ENCODE measurements at places on chromosomes 5 and 9.

- DNase-seq, result no peak
Measured at GRCh38 chr5:58787987-58788386, 205.1 kb downstream of the RAB3C start.

DNA sequence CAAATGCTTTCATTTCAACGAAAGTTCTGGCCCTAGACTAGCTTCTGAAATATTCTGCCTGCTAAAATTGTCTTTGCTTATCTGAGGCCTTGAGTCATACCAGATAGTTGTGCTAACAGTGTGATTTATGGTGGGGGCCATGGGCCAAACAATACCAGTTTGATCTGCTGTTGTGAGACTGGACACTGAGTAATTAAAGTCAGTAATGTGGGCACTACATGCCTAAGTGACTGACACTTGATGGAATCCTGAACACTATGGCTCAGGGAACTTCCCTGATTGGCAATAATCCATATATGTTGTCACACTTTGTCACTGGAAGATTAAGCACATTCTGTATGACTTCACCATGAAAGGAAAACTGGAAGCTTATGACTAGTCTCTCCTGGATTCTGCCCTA, 127.6 kb upstream of the CYLC2 start:
- no peak for DNase-seq

GRCh38 chr5:10577371-10578292, 13.8 kb downstream of the ANKRD33B start:
- DNase-seq, result no peak

GRCh38 chr5:119405419-119405818, 46.9 kb upstream of the HSD17B4 start:
- DNase-seq, result no peak

GRCh38 chr5:65102976-65103711, 334.4 kb downstream of the CWC27 start:
- peak; percentile 8 for DNase-seq

DNA sequence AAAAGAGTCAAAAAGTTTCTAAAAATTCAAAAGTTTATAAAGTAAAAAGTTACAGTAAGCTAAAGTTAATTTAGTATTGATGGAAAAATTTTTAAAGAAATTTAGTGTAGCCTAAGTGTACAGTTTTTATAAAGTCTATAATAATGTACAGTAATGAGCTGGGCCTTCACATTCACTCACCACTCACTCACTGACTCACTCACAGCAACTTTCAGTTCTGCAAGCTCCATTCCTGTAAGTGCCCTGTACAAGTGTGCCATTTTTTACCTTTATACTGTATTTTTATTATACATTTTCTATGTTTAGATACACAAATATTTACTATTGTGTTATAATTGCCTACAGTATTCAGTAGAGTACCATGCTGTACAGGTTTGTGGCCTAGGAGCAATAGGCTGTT, 239.5 kb upstream of the MAP3K1 start:
- no peak for DNase-seq

GRCh38 chr9:37503736-37504135, 18.0 kb downstream of the POLR1E start:
- peak; percentile 17 for DNase-seq

GRCh38 chr5:142432369-142432863, 107.6 kb upstream of the SPRY4 start:
- no peak for DNase-seq

DNA sequence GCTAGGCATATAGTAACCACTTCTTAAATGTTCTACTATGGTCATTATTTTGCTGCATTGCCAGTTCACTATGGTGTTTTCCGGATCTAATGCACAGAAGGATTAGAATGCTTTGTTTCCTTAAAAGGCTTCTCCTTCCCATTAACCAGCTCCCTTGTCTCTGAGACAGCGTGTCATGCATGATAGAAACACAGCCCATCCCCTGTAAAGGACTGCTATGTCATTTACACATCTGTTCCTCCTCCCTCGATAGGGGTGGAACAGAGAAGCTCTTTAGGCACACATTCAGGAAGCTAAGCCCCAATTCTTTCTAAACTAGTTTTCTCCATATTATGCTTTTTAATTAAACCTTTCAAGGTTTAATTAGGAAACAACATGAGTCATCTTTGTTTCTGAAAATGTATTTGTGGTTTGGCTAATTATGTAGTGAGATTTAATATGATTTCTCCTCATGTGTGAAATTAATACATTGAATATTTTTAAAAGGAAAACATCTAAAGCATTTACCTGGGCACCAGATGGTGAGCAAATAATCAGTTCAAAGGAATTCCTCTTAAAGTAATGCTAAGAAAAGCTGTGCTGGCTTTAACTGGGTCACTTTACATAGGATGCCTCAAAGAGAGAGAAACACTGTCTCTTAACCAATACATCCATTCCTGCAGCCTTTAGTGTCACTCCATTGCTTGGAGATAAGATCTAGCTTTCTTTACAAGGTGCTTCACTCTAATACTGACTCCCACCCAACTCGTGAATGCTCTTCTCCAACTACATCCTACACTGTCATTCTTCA, 133.3 kb upstream of the PPP1R2B start:
- DNase-seq, result no peak

- DNase-seq, result no peak
Measured at GRCh38 chr9:37922363-37923117, 18.6 kb upstream of the SLC25A51 start.

- no peak for DNase-seq
Measured at GRCh38 chr5:135977375-135977928, 22.7 kb upstream of the LECT2 start.

DNA sequence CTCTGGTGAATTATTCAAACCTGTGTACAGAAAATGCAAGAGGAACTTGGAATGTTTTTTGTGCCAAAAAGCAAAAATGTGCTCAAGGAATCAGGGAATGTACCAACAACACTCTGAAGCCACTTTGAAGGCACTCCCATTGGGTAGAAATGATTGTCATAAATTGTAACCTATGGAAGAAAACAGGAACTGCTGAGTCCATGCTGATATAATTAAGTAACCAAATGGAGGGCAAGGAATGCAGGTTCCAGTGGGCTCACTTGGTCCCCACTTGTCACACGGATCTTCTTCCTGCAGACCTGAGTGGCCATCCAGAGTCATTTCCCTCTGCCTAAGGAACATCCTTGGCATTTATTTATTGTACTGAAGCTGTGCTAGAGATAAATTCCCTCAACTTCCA, 2.9 kb upstream of the LCN6 start:
- no peak for DNase-seq

- DNase-seq, result no peak
Measured at GRCh38 chr5:113083481-113083880, 106.9 kb downstream of the DCP2 start.

DNA sequence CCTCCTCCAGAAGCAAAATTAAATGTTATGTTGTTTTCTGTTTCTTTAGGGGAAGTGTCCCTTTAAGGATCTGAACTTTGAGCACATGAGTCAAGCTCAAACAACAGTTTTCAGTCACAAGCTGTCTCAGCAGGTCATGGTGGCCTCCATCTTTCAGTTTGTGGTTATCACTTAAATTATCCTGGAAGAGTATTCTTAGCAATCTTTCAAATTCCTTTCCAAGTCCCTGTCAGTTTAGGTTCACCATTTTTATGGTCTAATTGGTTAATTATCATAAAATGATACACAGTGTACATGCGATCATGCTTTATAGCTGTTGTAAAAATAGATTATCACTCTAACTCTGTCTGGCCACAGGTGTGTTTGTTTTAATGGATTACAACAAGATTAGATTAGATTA, 43.1 kb upstream of the SELENOP start:
- no peak for DNase-seq

DNA sequence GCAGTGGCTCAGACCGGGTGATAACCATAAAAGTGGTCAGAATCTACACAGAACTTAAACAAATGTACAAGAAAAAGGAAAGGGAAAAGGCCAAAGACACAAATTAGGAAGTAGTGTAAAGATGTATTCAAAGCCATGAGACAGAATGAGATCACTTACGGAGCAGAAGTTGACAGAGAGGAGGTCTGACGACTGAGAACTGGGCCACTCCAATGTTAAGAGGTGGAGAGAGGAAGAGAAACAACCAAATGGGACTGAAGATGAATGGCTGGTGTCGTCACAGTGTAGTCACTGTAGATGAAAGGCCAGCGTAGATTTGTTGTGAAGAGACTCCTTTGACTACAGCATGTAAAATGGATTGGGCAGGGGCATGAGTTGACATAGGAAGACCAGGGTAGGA, 114.4 kb downstream of the DROSHA start:
- DNase-seq, result no peak

- no peak for DNase-seq
Measured at GRCh38 chr9:114937516-114937915, 7.1 kb upstream of the TNFSF8 start.

DNA sequence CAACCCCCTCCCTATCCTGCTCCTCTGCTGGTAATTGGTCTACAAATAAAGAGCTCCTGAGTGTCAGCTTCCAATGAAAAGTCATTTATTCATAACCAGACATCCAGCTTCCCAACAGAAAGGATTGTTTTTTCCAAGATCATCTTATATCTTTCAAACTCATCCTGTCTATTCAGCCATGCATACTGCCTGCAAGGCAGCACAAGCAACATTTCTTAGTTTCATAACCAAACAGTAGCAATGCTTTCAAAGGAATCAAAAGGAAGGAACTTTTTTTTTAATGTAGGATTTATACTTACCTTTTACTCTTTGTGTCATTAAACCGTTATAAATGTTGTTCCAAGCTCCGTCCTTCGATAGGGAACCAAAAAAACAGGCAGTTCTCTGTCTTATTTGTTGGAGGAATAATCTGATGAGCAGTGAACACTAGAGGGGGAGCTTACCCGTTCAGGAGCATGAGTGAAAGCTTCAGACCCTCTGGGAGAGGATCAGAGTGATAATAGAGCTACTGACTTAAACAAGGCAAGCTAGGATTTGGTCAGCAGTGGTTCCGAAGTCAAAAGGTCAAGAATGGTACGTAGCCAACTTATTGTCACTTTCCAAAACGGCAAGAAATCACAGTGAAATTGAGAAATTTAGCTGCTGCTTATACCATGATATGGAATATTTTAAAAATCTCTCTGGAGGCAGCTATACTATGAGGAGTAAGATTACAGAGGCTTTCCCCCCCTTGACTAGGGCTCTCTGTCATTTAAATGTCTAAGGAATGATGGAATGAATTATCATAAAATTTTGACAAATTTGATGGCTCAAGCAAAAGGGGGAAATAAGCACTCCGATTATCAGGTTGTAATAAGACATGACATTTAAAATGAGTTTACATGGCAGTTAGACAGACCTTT, 892.9 kb downstream of the NR2F1-AS1 start:
- DNase-seq, result no peak

DNA sequence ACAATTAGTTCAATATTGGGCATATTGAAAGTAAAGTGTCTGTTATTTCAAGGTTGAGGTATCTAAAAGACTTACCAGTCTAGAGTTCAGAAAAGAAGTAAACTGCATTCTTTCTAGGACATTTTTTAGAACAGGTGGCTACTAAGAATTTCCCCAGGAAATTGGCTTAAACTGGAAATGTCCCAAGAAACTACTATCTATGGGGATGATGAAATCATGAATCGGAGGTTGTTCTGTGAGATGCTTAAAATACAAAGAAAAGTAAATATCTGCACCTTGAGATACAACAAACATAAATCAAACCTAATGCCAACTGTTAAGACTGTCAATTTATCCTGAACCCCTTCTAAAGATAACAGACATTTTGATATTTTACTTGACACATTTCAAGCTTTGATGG, 226.5 kb upstream of the NREP start:
- no peak for DNase-seq

DNA sequence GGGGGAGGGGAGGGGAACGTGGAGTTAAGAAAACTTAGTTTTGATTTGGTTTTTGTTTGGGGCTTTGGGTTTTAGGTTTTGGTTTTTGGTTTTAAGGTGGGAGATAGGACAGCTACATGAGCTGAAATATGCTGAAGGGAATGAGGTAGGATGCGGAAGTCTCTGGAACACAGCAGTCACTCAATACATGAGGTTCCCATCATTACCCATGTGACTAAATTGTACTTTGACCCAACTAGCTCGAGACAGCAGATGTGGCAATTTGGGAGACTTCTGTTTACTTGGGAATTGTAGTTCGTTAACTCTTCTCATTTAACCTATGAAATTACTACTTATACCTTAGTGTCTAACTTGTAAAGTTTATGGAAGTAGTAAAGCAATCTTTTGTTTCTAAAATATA, 124.2 kb downstream of the TLE1 start:
- DNase-seq, result no peak

GRCh38 chr9:128727640-128728248, 3.8 kb upstream of the ZDHHC12 start:
- no peak for DNase-seq

DNA sequence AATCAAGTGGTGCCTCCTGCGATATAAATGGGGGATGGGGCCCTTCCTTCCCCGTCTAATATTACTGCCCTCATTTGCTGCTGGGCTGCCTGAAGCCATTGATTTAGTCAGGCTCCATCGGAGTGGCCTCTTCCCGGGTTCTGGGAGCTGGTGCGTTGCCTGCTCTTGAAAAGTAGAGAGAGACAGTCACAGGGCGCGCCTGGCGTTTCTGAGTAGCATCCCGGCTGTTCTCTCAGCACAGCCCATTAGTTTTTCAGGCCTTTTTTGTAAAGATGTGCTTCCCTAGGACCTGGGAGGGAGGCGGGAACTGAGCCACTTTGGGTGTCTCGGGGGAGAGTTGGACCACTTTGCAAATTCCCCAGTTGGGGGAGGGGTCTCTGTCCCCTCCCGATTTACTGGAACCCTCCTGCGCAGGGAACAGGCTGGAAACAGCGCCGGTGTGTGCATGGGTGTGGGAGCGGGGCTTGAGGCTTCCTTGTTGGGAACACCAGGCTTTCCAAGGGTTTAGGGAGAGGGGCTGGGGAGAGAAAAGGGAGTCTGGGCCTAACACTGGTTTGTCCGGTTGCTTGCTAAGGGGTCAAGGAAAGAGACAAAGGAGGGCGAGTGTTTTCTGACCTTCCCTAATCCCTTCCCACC, 4.7 kb downstream of the PRDM6 start:
- no peak for DNase-seq

- DNase-seq, result no peak
Measured at GRCh38 chr9:72362118-72362531, 2.9 kb downstream of the ZFAND5 start.

- DNase-seq, result no peak
Measured at GRCh38 chr9:8640761-8641160, 841.2 kb upstream of the DMAC1 start.

GRCh38 chr9:14535161-14535955, 157.9 kb downstream of the ZDHHC21 start:
- no peak for DNase-seq

DNA sequence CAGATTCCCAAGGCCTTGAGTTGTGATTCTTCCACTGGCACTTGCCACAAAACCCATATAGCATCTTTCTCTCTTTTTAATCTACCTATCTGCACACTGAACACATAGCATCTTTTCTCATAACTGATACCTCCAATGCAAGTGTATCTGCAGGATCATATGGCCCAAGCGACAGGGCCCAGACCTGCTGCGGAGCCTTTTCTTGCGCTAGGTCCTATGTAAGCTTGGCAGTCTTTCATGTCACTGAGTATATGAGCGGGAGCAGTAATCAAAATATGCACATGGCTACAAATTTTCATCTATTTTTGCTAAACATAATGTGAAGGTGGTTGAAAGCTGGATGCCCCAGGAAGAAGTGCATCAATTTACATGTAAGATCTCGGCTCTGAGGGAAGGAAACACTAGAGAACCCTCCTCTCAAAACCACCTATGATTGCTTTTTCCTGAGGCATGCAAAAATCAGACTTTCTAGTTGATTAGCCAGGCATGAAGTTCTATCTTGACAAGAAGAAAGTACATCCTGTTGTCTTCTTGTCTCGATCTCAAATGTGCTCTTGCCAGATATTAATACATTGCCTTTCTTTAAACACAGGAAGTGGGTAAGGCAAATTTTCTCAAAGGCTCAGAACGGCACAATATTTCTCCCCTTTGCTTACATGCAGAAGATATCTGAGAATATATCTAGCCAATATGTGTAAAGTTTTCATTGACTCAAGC, 26.9 kb upstream of the CEMIP2 start:
- no peak for DNase-seq

All from activated CD8-positive, alpha-beta memory T cell treated with anti-CD3 and anti-CD28 coated beads for 4 hours (primary cell).